IMR-90 (cell line): ENCODE measurements at places on chromosomes 2 and 18. TPM values are rescaled to one million over a fixed set of nuclear protein-coding genes. Genes with fewer than 3 reads are reported as not detected.
A peak's percentile ranks its signal among the peaks of the same experiment; 100 is the strongest.

DNA sequence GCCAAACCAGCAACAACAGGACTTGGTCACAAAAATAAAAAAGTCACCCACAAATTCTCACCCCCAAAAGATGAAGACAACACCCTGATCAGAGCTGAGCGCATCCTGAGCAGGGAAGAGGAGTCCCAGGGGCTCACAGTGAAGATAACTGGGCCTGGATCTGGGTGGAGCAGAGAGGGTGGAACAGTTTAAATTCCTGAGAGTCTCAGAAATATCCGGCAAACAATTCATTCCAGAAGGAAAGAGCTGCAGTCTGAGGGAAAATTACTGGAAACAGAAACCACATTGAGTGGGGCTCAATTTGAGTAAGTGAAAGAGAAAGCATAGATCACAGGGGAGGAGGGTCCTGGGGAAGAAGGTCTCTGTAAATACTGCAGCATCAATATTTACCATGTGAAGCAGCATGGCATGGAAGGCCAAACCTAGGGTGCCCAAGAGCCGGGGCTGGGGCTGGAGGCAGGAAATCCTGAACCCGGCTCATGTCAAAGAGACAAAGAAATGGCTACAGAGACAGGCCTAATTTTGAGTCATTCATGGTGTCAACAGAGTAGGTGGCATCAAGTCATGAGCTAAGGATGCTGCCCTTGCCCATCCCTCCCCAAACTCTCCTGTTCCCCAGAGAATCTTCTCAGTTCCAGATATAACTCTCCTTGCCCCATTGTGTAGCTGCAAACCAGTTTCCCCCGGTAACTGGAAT lies 61.4 kb upstream of the ZBTB7C start:
- DNase-seq, result no peak

DNA sequence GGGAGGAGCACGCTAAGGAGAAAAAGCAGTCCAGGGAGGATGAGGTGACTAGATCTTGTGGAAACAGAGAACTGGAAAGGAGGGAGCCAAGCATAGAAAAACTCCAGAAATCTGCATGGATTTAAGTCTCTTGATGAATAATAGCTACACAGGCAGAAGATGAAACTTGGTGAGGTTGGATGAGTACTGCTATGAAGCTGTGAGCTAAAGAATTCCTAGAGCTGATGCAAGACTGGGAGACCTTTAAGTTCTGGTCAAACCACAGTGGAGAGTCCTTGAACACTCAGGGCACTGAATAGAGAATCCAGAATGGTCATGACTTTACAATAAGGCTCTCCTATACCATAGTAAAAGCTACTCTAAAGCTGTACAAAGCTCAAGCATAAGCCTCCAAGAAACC lies 18.4 kb upstream of the PIEZO2 start:
- peak; percentile 85 for DNase-seq

- DNase-seq, result peak; percentile 48
Observed at GRCh38 chr2:107591561-107592279, 235.0 kb upstream of the RGPD4 start.

DNA sequence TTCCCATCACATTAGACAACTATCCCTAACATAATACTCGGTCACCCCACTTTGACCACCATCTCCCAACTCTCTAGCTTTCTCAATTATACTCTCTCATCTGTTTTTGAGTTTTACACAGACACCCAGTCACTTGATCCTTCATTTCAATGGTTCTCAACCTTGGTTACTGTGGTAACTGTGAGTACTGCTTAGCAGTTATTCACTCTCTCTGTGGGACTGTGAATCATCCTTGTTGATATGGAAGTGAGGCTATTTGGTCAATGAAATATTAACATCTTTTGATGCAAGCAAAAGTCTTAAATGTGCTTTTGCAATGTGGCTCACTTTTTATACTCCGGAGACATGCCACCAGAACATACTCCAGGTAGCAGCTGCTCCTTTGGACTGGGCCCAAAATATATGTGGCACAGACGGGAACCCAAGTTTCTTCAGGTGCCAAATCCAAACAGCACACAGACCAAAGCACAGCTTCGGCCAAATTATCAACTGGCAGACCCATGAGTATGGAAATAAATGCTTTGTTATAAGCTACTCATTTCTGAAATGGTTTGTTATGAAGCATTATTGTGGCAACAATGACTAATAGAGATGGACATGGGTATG lies 75.0 kb upstream of the SLC25A52 start:
- peak; percentile 66 for DNase-seq

The BCL11A gene
- 1.1 and 1.7 TPM in 2 replicates for total RNA-seq
